ENCODE measurements at places on chromosomes 2 and 18.

DNA sequence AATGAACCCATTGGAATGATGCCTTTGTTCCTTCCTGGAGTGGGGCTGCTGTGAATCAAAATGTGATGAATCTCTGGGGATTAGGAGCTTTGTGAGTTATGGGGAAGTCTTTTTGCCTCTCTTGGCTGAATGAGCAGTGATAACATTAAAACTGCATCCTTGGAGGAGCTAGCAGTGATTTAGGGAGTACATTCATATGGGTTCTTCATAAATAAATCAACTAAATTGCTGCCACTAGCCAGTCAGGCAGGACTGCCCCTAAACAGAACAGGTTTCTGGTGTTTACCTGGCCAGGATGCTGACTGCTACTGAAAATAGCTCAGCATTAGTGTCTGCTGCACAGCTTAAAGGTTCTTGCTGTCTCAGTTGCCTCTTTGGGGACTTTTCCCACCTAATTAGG, 244.5 kb upstream of the MEX3C start:
- DNase-seq, result no peak

DNA sequence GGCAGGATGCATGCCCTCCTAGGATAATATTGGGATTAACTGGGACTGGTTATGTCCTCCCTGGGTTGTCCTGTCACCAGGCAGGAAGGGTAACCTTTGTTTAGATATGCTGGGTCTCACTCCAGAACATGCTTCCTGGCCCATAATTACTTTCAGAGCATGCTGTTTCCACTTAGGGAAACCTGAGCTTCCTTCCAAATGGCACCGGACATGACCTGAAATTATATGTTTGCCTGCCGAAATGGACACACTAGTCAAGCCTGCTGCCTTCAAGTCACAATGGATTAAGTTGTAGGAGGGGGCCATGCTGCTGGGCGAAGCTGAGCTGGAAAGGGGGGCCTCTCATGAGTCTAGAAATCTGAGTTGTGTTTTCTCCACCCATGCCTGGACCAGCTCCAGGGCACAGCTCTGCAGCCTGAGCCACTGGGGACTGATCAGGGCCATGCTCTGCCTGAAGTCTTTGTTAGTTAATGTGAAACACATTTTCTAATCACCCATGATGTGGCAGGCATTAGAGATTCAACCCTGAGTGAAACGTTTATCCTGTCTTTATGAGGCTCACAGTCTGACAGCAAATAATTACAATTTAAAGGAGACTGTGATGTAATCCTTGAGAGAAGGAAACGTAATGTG, 273.3 kb downstream of the TNS1 start:
- DNase-seq, result no peak

- DNase-seq, result no peak
These were observed 14.8 kb upstream of the PSD4 start for GRCh38 chr2:113158884-113159553.

GRCh38 chr2:173452416-173452815, 97.7 kb downstream of the CDCA7 start:
- DNase-seq, result no peak

DNA sequence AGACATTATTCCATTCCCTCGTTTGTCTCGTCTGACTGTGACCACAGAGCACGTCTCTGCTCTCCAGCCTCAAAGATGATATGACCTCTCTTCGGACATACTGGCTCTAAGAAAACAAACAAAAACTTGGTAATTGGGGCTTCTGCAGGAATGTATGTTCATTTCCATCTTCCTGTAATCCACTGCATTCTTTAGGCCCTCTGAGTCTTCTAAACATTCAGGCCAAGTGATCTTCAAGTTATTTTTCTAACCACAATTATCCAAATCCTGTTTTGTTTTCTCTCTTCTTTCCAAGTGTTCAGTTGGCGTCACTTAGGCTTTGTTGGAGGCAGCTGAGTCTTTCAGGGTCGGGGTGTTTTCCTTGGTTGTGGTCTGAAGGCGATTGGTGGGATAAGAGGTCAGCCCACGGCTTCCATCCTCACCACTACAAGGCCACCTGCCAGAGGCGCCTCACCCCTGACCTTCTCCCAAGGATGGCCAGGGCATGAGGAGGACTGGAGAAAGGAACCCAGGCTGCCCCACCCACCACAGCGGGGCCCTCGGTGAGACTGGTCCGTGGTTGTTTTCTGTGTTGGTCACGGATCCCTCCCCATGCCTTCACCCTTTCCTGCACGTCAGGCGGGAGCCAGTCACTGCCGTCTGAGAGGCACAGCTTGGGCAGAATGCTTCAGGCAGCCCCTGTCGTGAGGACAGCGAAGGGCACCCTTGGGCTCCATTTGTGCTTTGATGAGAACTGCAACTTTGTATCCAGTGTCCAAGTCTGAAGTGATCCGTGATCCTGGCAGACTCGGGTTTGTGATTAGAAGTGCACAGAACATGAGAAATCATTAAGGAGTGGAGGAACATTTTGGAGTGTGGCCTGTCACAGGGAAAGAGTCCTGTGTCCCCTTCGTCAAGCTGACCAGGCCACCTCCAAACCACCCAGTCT, 88.6 kb upstream of the FHL2 start:
- no peak for DNase-seq

Data from activated CD8-positive, alpha-beta memory T cell treated with anti-CD3 and anti-CD28 coated beads, Interleukin-2, amount 50 U/mL, for 4 hours (primary cell).